NCI-H524 (cell line): ENCODE measurements at places on chromosomes 3 and 15.

DNA sequence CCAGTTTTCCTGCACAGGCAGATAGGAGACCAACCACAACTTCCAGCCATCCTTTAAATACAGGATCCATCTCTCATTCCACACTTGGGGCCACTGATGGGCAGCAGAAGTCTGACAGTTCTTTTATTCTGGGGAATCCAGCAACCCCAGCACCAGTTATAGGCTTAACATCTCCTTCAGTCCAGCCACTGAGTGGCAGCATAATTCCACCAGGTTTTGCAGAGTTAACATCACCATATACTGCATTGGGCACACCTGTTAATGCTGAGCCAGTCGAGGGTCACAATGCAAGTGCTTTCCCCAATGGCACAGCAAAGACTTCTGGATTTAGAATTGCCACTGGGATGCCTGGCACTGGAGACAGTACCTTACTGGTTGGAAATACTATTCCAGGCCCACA lies 2.9 kb downstream of the NPAP1 start:
- DNase-seq = no peak

DNA sequence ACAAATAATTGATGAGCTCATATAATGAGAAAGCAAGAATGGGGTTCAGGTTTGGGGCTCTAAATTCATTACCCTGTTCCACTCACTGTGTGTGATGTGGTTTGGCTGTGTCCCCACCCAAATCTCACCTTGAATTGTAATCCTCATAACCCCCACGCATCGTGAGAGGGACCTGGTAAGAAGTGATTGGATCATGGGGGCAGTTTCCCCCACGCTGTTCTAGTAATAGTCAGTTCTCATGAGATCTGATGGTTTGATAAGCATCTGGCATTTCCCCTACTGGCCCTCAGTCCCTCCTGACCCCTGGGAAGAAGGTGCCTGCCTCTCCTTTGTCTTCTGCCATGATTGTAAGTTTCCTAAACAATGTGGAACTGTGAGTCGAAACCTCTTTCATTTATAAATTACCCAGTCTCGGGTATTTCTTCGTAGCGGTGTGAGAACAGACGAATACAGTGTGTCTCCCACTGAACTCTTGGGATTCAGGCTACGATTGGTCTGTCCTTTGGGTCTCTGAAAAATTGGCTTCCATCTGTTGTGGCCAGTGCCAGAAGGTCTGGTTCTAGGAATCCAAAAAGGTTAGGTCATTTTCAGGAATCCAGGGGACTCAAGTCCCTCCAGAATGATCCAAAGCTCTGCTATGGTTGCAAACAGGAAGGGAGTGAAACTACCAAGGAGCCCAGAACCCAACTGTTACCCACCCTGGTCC lies 87.7 kb downstream of the XXYLT1 start:
- no peak for DNase-seq

GRCh38 chr3:16112910-16113504 lies 61.5 kb upstream of the GALNT15 start:
- no peak for DNase-seq

GRCh38 chr3:185914911-185915629 lies 22.7 kb downstream of the TRA2B start:
- DNase-seq = no peak

- no peak for DNase-seq
These were observed 35.4 kb downstream of the EHD4 start for GRCh38 chr15:41936649-41937567.

GRCh38 chr3:122572940-122573412 lies 4.5 kb upstream of the PARP15 start:
- DNase-seq = no peak

DNA sequence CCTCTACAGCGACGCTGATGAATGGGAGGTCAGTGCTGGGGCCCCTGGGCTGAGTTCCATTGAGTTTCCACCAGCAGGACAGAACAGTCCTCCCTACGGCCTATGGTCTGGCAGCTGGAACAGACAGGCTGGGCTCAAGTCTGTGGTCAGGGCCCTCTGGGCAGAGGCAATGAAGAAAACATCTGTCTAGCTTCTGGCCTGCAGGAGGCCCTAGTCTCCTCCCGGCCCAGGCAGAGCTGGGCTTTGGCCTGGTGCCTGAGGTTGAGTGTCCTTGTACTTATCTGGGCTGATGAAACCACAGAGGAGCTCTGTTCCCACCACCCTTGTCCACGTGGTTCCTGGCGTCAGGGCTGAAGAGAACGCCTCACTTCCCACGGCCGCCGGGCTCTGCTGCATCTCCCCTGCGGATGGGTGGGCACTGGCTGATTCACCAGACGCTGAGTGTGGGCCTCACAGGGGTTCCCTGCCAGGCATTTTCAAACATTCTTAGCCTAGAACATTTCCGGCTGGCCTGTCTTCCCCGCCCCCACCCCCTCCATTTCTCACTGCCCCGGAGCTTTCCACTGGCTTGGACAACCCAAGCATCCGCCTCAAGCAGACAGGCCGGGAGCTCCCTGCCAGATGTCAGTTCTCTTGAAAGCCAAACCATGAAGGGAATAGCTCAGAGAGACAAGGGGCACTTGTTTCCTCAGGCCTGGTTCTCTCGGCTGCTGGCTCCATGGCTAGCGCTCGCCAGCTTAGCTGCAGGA lies 20.3 kb downstream of the PPCDC start:
- peak; percentile 43 for DNase-seq

DNA sequence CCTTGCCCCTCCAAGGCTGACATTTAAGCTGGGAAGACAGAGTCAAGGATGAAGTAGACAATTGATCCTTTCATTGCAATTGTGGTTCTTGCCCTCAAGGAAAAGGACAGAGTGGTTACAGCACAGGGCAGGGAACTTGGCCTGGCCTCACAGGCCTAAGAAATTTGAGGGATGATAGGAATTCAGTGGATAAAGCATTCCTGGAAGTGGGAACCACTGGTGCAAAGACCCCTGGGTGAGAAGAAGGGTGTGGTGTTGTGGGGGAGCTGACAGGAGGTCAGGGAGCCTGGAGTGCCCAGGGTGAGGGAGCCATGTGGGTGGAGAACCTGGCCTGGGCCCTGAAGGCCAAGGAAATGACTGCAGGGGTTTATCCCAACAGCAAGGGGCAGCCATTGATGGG lies 287.4 kb downstream of the UACA start:
- DNase-seq = no peak

GRCh38 chr3:44223299-44223698 lies 18.4 kb upstream of the TOPAZ1 start:
- no peak for DNase-seq

- DNase-seq = no peak
These were observed 7.1 kb downstream of the COPS2 start for GRCh38 chr15:49148298-49148697.

DNA sequence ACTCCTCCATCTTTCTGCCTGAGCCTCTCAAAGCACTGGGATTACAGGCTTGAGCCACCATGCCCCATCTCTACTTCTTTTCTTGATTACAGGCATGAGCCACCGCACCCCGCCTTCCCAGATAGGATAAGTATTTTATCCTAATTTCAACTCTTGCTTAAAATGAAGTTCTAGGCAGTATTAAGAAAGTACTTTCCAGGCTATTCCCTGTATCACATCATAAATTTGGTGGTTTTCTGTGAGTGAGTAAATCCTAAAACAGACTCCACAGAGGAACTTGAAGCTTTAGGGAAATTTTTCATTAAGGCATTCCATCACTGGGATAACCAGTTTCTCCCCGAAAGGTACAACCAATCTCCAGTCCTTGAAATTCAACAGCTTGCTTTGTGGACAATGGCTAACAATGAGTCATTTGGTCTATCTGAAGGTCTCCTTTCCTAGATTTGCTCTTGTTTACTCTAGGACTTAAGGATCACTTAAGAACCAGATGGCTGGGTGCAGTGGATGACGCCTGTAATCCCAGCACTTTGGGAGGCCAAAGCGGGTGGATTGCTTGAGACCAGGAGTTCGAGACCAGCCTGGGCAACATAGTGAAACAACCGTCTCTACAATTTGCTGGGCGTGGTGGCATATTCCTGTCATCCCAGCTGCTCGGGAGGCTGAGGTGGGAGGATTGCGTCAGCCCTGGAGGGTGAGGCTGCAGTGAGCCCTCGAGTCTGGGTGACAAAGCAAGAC lies 49.7 kb upstream of the SKIL start:
- peak; percentile 86 for DNase-seq

DNA sequence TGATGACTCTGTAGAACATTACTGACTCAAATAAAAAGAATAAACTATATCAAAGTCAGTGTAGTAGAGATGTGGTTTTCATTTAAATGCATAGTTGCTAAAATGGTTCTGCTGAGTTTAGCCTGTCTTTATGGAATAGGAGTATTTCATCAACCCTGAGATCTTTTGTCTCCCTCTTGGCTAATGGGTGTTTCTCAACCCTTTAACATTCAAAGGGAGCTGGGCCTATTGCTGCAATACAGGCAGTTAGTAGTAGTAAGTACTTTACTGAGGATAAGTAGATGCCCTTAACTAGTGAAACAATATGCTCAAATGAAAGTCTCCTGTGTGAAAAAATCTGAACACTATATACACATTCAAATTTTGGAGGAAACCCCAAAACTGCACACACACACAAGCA lies 184.7 kb upstream of the TTC14 start:
- DNase-seq = no peak

DNA sequence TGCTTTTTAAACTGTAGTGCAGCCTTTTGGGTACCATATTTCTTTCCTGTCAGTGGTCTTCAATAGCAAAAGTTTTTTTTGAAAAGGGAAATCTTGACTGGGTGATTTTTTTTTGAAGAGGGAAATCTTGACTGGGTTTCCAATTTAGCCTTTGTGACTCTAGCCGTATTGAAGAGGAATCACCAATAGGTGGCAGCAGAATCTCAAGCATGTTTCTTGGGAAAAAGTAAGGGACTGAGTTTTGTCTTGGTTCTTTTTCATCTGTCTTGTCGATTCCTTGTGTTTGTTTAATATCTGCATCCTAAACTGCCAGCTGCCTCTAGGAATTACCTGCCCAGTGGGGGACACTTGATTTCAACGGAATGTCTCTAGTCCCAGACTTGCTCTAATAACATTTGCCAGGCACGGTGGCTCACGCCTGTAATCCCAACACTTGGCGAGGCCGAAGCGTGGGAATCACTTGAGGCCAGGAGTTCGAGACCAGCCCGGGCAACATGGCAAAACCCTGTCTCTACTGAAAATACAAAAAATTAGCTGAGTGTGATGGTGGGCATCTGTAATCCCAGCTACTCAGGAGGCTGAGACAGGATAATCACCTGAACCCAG lies 89.2 kb downstream of the RBPMS2 start:
- DNase-seq = peak; percentile 27

DNA sequence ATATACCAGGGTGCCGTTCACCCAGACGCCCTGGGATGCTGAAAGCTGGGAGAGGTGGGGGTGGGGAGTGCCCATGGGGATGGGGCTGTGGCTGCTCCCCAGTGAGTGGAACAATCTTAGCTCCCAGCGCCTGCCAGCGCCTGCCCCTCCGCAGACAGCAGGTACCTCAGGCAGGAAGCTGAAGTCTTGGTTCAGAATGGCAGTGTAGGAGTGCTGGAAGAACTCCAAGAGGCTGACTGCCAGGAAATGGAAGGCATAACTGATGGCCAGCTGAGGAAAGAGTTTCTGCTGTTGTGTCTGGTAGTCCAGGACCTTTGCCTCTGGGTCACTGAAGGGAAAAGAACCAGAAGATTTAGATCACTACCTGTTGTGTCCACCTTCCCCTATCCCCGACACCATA lies 8.4 kb downstream of the ACOX2 start:
- DNase-seq = peak; percentile 10

GRCh38 chr3:131421301-131421700 lies 39.7 kb downstream of the NUDT16 start:
- DNase-seq = no peak
